ENCODE measurements at places on chromosomes 5 and 9.
A peak's percentile ranks its signal among the peaks of the same experiment; 100 is the strongest.

- DNase-seq = no peak
Measured at GRCh38 chr9:85404911-85405565, 336.7 kb downstream of the AGTPBP1 start.

- DNase-seq = no peak
Measured at GRCh38 chr9:104774132-104774531, 10.2 kb downstream of the NIPSNAP3B start.

DNA sequence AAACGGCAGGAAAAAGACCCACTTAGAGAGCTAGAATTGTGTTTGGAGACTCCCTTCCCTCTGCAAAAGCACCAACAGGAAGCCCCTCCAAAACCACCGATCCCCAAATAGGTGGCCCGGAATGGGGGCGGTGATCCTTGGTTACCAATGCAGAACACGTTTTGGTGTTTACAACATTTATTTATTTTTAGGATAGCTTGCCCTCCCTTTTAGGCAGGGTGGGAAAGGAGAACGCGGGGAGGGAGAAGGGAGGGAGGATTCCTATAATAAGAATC lies 579 bp upstream of the NTRK2 start:
- DNase-seq = no peak

- no peak for DNase-seq
Measured at GRCh38 chr9:135914921-135915320, 7.6 kb upstream of the CAMSAP1 start.

- peak; percentile 58 for DNase-seq
Measured at GRCh38 chr5:160463740-160464465, 42.2 kb downstream of the PTTG1 start.

DNA sequence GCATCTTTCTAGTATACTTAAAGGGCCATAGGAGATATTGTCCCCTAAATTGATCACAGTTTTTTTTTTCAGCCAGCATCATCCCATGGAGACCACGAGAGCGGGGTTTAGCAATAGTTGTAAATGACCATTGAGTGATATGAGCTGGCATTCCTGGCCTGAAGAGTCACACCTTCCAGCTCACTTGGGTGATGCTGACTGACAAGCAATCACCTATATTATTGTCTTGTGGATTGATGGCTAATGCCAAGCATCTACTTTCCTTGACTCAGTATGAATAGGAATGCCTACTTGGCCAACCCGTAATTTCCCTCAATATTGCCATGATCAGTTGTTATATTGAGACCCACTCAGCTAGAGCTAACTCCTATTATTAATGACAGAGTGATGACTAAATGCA lies 70.5 kb downstream of the ADAMTSL1 start:
- DNase-seq = no peak

DNA sequence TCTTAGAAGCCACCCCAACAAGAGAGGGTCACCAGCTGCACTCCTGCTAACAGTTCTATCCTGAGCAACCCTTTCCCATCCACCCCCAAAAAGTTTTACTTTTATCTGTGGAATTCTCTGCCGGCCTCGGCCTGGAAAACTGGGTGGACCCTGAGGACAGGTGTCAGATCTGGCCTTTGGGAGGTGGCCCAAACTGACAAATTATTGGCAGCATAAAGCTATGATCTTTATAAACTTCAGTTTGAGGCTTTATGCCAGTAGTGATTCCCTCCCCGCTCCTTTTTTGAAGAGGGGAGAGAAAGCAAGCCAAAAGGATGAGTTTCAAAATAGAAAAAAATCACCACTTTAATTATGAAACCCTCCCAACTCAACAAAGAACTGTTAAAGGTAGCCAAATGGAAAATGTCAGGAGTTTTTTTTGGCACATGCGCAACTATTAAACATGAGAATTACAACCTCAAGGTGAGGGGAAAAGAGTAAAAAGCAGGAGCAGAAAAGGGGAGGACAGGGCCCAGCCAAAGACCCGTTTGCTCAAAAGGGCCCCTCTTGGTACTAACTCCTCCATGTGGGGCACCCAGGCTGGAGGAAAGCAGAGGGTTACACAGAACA lies 49.4 kb downstream of the FBXW11 start:
- no peak for DNase-seq

DNA sequence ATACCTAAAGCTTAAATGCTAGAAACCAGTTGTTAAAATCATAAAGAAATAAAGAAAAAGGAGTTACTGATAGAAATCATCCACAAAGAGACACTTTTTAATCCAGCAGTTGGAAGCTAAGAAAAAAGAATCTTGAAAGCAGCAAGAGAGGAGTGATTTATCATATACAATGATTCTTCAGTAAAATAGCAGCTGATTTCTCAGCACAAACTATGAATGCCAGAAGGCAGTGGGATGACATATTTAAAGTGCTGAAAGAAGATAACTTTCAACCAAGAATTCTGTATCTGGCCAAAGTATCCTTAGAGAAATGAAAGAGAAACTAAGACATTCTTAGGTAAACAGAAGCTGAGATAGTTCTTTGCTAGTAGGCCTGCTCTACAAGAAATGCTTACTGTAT lies 366.0 kb downstream of the HTR1A start:
- no peak for DNase-seq

DNA sequence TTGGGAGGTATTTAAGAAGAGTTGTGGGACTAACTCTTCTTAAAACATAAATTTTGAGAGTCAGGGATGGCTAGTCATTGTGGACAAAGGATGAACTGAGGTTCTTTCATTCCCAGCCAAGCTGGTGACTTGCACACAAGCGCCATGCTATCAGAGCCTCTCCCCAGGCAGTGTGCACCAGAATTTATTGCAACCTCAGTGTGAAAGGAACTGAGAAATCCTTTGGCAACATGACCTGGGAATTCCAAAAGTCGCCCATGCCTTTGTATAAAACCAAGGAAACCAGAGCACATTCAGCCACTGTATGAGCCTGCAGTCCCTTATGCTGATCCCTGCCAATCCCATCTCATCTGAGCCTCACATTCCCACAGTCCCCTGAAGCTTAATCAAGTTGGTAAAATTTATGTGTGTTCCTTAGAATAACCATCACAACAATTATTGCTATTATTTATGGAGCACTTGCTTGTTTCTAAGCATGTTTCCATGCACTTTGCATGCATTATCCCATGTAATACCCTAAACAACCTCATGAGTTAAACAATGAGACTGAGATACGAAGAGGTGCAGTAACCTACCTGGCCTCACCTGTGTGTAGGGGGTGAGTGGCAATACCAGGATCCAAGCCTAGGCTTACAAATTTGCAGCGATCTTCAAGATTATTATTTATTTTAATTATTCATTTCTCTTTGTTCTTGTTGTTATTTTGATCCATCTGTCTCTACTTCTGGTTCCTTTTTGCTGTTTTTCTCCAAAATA lies 116.4 kb downstream of the NTRK2 start:
- DNase-seq = no peak

DNA sequence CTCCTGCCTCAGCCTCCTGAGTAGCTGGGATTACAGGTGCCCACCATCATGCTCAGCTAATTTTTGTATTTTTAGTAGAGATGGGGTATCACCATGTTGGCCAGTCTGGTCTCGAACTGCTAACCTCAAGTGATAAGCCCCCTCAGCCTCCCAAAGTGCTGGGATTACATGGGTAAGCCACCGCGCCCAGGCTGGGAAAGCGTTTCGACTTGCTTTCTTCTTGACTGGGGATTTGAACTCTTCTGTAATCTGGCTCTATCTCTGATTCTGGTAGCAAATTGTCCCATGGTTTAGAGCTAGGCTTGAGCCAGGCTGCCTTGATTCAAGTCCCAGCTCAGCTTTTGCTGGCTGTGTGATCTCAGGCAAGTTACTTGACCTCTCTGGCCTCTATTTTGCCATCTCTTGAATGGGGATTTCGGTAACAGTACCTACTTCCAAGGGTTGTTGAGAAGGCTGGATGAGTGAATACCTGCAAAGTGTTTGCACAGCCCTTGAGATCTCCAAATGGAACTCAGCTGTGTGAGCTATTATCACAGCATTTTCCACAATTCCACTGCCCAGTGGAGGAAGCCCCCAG lies 20.5 kb upstream of the MVB12B start:
- no peak for DNase-seq

DNA sequence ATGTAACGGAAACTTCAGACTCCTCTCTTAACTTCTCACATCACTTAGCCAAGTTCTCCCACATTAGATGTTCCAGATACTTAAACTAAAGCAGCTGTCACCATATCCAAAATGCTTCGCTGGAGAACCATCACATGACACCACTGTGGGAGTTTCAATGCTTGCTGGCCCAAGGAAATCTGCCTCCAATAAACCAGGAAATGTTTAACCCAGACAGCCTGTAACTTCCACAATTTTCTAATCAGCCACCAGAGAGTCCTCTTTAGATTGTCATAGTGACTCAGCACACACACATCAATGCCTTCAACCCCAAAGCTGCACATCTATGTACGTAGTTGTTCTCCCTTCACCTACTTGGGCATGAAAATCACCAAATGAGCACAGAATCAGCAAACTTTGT lies 118.7 kb downstream of the LPAR1 start:
- DNase-seq = peak; percentile 15

- DNase-seq = no peak
Measured at GRCh38 chr9:34070606-34071324, 22.1 kb upstream of the UBAP2 start.

GRCh38 chr9:4381744-4382143 lies 81.9 kb upstream of the GLIS3 start:
- no peak for DNase-seq

DNA sequence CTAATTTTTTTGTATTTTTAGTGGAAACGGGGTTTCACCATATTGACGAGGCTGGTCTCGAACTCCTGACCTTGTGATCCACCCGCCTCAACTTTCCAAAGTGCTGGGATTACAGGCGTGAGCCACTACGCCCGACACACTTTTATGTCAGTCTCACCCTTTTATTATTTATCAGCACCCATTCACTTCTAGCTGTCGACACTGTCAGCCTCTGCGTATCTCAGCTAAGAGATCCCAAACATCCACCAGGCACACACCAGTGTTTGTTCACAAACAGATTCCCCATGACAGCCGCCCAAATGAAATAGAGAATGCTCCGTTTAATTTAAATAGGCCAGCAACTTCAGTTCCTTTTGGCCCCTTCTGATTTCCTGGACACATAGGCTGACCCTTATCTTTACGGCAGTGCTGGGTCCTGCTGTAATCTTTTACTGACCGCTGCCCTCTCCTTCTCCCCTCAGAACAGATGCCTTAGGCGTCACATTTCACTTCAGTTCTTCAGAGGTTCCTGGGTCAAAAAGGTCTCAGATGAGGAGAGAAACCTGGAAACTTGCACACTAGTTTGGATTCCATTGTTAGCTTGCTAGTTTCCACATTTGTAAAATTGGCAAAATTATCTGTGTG lies 43.1 kb upstream of the CKMT2 start:
- no peak for DNase-seq
